ENCODE measurements at places on chromosomes 6 and 20. TPM values are rescaled to one million over a fixed set of nuclear protein-coding genes. Genes with fewer than 3 reads are reported as not detected.
A peak's percentile ranks its signal among the peaks of the same experiment; 100 is the strongest.

The GPR63 gene
- total RNA-seq: 0.16 TPM

The LY6G5B gene
- 2.7 TPM for total RNA-seq

The F13A1 gene
- total RNA-seq: 61.1 TPM

The IL17F gene
- not detected for total RNA-seq

The PRDM13 gene
- not detected for total RNA-seq

The AGER gene
- total RNA-seq: not detected

The LKAAEAR1 gene
- not detected for total RNA-seq

The TMEM14C gene
- total RNA-seq: 93.2 TPM

DNA sequence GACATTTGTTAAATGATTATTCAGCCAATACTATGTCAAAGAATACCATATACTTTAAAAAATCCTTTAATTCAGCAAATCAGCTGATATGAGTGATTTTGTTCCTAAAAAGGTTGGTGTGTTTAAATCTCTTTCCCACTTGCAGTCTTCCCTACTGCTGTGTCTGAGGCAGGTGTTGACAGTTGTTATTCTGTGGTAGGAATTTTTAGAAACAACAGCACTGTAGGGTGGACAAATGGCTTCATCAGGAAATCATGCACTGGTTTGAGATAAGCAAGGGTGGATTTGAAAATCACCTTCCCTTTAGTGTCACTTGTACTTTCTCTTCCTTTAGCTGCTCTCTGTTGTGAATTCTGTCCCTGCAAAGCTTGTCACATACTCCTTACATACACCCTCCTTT is 213.7 kb upstream of the SGK1 start:
- no peak overlapping the region for H3K4me3 ChIP-seq
- no peaks in the 10 kb centered on the region for H3K36me3 ChIP-seq
- H3K4me1 ChIP-seq: peaks cover 13% of the 10 kb centered on the region
- H3K27ac ChIP-seq: no peak overlapping the region
- DNase-seq: no peak
- no peaks in the 10 kb centered on the region for H3K27me3 ChIP-seq

DNA sequence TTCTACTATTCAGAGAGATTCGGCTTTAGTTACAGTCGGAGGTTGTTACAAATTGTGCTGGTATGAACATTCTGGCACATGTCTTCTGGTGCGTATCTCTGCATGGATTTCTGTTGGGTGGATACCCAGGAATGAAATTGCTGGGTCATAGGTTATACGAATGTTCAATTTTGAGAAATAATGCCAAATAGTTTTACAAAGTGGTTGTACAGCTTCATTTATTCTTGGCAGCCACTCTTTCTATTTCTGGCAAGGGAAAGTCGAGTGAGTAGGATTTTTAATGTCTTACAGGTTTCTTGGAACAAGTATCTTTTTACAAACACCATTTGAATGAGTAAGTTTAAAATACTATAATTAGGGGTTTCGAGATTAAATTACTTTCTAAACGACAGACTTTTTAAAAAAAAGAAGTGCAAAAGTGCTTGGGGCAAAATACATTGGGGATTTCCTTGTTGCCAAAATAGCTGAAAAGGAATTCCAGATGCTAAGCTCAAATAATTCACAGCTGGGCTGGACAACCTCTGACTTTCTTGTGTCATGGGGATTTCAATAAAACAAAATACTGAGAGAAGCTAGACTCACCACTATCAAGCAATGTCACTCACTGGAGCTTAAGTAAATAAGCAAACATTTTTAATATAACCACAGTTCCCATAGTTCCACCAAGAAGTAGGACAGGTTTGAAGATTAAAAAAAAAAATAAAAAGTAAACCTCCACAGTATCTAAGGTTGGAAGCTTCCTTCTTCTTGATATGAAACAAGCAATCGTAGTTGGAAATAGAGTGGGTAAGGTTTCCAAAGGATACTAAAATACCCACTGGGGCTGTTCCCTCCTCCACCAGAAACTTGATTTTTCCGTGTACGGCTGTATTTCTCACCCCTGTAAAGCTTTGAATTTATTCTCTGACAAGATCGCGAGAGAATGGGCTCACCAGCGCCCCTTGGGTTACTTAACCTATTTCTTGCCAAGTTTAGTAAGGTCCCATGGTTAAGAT is 21.6 kb upstream of the GFOD1 start:
- no peaks in the 10 kb centered on the region for H3K36me3 ChIP-seq
- H3K4me3 ChIP-seq: no peak overlapping the region
- peaks cover 5% of the 10 kb centered on the region for H3K4me1 ChIP-seq
- no peaks in the 10 kb centered on the region for H3K27me3 ChIP-seq

GRCh38 chr6:26216359-26216885 is 129.2 kb downstream of the HFE start:
- no peak for DNase-seq
- H3K27ac ChIP-seq: peak overlapping the region; percentile 67
- H3K4me3 ChIP-seq: peak overlapping the region; percentile 53
- H3K36me3 ChIP-seq: no peaks in the 10 kb centered on the region
- H3K27me3 ChIP-seq: peaks cover 86% of the 10 kb centered on the region

DNA sequence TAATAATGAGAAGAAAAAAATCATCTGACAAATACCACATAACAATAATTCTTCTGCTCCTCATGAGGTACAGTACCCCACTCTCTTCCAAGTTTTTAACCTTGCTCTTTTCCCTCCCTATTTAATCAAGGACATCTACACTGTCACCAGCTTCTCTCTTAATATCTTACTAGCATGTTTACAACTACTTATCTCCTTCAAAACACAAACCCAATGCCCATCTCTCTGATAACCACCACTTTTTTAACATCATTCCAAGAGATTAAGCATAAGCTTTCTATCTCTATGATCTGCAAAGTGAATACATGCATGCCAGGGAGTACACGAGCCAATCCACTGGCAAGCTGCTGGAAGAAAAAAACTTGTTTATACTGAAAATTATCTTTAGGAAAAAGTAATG is 10.3 kb downstream of the CEP85L start:
- H3K27ac ChIP-seq: no peak overlapping the region
- peaks cover 62% of the 10 kb centered on the region for H3K4me1 ChIP-seq
- DNase-seq: no peak
- H3K36me3 ChIP-seq: no peaks in the 10 kb centered on the region

- no peak for DNase-seq
- no peak overlapping the region for H3K27ac ChIP-seq
- no peaks in the 10 kb centered on the region for H3K4me1 ChIP-seq
- no peaks in the 10 kb centered on the region for H3K27me3 ChIP-seq
- no peak overlapping the region for H3K4me3 ChIP-seq
- H3K36me3 ChIP-seq: no peaks in the 10 kb centered on the region
Measured at GRCh38 chr6:23415819-23416427, 710.1 kb upstream of the NRSN1 start.

GRCh38 chr6:110714143-110714542 is 101.1 kb downstream of the CDK19 start:
- no peak overlapping the region for H3K27ac ChIP-seq
- H3K36me3 ChIP-seq: no peaks in the 10 kb centered on the region
- no peak overlapping the region for H3K4me3 ChIP-seq
- no peaks in the 10 kb centered on the region for H3K27me3 ChIP-seq
- no peaks in the 10 kb centered on the region for H3K4me1 ChIP-seq

GRCh38 chr6:3888153-3888957 is 39.2 kb downstream of the FAM50B start:
- H3K27me3 ChIP-seq: no peaks in the 10 kb centered on the region
- peak overlapping the region; percentile 57 for H3K27ac ChIP-seq
- peak; percentile 55 for DNase-seq

DNA sequence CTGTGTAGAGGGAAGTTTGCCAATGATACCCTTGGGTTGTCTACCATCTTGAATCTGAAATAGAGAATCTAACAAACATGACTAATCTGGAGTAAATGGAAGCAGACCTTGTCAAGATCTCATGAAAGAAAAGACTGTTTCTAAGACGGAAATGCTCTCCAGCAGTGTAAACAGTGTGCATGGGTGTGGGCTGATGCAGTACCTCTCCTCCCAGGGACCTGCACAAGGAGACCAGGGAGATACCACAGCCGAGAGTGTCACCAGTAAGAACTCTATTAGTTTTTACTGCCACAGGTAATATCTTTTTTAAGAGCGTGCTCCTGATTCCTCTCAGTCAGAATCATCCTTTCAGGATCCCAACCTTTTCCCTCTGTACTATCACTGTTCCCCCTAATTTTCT is 513.3 kb upstream of the SOX4 start:
- H3K4me1 ChIP-seq: no peaks in the 10 kb centered on the region
- DNase-seq: no peak
- no peak overlapping the region for H3K27ac ChIP-seq
- no peaks in the 10 kb centered on the region for H3K27me3 ChIP-seq

DNA sequence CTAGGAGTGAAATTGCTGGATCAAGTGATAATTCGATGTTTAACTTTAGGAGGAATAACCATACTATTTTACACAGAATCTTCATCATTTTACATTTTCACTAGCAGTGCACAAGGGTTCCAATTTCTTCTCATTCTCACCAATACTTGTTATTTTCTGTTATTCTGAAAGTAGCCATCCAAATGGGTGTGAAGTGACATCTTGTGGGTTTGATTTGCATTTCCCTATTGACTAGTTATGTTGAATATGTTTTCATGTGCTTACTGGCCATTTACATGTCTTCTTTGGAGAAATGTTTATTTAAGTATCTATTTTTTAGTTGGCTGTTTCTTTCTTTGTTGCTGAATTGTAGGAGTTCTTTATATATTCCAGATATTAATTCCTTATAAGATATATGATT is 164.3 kb downstream of the CD109 start:
- no peaks in the 10 kb centered on the region for H3K36me3 ChIP-seq
- no peak for DNase-seq
- no peak overlapping the region for H3K4me3 ChIP-seq
- no peaks in the 10 kb centered on the region for H3K27me3 ChIP-seq
- no peak overlapping the region for H3K27ac ChIP-seq
- H3K4me1 ChIP-seq: no peaks in the 10 kb centered on the region

DNA sequence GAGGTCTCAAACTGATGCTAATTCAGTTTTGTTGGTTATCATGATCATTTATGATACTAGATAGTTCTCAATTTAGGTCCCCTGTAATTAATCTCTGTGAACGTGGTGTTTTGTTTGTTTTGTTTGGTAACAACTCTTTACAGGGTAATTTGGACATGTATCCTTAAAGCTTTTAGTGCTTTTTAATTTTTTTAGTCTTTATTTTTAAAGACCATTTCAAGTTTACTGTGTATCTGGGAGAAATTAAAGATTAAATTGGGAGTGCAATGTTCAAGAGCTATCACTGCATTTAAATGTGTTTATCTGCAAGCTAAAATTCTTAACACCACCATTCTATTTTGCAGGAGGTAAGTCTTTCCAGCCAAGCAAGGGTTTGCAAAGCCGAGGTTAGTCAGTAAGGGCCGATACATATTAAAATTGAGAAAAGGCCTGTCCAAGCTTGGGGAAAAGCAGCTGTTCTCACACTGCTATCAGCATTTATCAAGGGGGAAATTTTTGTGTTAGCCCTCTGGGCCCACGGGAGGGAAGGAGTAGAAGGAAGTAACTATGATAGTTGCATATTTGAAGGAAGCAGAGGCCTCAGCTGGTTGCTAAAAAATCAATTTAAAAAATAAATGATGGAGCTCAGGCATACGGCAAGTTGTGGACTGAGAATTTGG is 59.3 kb upstream of the ZNF217 start:
- no peaks in the 10 kb centered on the region for H3K27me3 ChIP-seq
- H3K4me3 ChIP-seq: no peak overlapping the region
- H3K4me1 ChIP-seq: peaks cover 19% of the 10 kb centered on the region

DNA sequence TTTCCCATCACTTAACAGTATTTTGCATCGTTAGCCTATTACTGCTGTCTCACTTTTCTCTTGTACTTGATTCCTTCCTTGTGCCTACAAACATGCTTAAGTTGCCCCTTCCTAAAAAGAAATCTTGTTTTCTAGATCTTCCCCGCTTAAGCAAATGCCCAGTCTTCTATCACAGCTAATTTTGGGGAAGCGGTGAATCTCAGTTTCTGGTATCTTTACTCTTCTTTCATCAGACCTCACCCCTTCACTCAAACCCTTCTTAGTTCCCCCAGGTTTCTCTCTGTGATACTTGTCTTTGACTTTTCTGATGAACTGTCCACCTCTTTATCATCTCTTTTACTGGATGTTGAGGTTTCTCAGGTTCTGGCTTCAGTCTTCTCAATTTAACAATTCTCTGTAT is 14.2 kb downstream of the VAPB start:
- peaks cover 87% of the 10 kb centered on the region for H3K4me1 ChIP-seq
- H3K27me3 ChIP-seq: no peaks in the 10 kb centered on the region
- peak overlapping the region; percentile 15 for H3K27ac ChIP-seq
- no peaks in the 10 kb centered on the region for H3K36me3 ChIP-seq
- no peak for DNase-seq

GRCh38 chr6:1669996-1670395 is 60.3 kb downstream of the FOXC1 start:
- no peak overlapping the region for H3K27ac ChIP-seq
- H3K36me3 ChIP-seq: no peaks in the 10 kb centered on the region
- H3K4me1 ChIP-seq: no peaks in the 10 kb centered on the region
- no peaks in the 10 kb centered on the region for H3K27me3 ChIP-seq

DNA sequence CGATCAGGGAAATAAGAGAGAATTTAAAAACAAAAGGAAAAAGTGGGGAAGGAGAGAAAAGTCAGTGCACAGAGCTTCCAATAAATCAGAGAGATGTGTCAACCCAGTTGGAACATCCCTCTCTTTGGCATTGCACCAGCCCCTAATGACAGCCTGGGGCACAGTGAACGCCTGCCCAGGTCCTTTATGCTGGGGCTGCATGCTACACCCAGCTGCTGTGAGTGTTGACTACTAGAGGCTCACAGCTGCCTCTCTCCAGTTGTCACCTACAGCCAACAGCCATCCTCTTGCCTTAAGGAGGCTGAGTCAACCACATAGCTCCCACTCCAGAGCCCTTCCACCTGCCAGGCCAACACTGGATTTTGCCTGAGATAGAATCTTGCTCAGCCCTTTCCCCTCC is 19.0 kb downstream of the OR2H2 start:
- no peaks in the 10 kb centered on the region for H3K36me3 ChIP-seq
- no peaks in the 10 kb centered on the region for H3K4me1 ChIP-seq
- H3K27me3 ChIP-seq: no peaks in the 10 kb centered on the region
- no peak for DNase-seq
- no peak overlapping the region for H3K4me3 ChIP-seq
- no peak overlapping the region for H3K27ac ChIP-seq

GRCh38 chr6:25277386-25277785 is 1.8 kb upstream of the CARMIL1 start:
- H3K4me1 ChIP-seq: peaks cover 16% of the 10 kb centered on the region
- H3K27ac ChIP-seq: no peak overlapping the region
- no peaks in the 10 kb centered on the region for H3K36me3 ChIP-seq
